Lung (tissue), 17 donors: ENCODE measurements at places on chromosomes 16 and 17.

- peak; percentile 19 for DNase-seq
Observed at GRCh38 chr17:33262266-33263123, 30.6 kb downstream of the ASIC2 start.

- DNase-seq = no peak
Observed at GRCh38 chr16:5451641-5452040, 354.0 kb upstream of the EEF2KMT start.

DNA sequence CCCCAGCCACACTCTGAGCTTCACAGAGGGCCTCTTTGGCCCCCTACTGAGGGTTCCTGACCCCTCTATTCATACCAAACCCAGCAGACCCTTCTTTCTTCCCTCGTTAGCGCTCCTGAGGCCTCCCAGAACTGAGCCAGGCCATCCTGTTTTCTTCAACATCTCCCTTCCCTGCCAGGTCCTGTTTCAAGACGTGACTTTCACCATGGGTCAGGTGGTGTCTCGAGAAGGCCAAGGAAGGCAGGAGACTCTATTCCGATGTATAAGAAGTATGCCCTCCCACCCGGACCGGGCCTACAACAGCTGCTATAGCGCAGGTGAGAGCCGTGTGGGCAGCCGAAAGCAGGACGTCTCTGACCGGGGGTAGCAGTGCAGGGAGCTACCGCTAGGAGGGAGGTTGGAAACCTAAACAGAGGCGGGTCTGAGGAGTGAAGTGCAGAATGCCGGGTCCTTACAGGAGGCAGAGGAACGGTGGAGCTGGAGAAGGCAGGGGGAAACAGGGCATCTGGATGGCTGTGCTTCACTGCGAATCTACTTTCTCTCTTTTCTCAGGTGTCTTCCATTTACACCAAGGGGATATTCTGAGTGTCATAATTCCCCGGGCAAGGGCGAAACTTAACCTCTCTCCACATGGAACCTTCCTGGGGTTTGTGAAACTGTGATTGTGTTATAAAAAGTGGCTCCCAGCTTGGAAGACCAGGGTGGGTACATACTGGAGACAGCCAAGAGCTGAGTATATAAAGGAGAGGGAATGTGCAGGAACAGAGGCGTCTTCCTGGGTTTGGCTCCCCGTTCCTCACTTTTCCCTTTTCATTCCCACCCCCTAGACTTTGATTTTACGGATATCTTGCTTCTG lies 1.3 kb upstream of the SENP3 start:
- DNase-seq = peak; percentile 70

- DNase-seq = no peak
Observed at GRCh38 chr16:17125671-17126070, 345.1 kb downstream of the XYLT1 start.

GRCh38 chr16:59210955-59211541 lies 476.9 kb upstream of the GOT2 start:
- DNase-seq = peak; percentile 25

DNA sequence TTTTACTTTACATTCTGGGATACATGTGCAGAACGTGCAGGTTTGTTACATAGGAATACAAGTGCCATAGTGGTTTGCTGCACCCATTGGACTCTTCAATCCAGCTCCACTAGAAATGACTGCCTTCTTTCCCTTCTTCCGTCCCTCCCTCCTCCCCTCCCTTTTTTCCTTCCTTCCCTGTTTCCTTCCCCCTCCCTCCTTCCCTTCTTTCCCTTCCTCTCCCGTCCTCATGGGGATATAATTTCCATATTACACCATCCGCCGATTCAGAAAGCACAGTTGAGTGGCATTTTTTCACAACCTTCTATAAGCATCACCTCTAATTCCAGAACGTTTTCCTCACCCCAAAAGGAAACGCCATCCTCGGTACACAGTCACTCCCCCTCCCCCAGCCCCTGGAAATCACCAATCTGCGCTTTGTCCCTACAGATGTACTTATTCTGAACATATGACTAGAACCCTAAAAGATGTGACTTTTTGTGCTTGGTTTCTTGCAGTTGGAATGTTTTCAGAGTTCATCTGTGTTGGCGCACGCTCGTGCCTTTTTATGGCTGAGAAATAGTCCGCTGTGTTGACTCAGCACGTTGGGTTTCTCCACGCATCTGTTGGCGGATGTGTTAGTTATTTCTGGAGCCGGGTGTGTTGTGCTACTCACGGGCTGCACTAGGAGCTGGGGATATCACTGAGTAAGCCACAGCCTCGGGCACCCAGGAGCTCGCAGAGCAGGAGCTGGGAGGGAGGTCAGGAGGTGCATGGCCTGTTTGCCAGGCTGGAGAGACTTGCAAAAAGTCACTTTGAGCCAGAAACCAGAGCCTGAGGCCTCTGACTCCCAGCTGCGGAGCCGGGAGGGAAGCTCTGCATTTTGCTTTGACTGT lies 336.4 kb downstream of the SEC14L1 start:
- DNase-seq = peak; percentile 94

DNA sequence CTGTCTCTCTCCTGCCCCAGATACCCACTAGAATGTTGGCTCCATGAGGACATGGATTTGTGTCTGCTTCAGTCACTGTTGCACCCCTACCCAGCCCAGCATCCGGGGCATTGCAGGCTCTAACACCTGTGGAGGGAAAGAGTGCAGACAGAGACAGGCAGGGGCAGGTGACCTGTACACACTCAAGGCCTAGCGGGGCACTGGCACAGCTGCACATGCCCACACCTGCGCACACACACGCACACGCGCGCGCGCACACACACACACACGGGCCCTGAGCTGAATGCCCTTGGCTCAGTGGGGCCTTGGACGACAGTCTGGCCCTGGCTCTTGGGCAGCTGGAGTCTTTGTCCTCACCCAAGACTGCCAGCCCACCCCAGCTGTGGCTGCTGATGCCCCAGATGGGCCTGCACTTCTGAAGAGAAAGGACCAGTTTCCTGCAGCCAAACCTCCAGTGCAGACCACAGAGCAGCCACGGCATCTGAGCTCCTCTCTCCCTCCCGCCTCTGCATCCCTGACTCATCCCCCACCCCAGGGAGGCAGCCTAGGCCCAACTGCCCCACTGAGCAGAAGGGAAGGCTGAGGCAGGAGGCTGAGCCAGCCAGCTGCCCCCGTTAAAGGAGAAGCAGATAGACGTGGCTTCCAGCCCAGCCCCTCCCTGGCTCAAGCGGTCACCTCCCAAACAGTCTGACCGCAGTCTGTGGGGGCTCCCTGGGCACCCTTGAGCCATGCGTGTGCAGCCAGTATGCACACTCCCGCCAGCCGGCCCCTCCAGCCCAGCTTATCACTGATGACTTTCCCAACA lies 12.3 kb upstream of the RAI1 start:
- DNase-seq = no peak

GRCh38 chr16:80614908-80615671 lies 74.3 kb downstream of the DYNLRB2 start:
- no peak for DNase-seq

DNA sequence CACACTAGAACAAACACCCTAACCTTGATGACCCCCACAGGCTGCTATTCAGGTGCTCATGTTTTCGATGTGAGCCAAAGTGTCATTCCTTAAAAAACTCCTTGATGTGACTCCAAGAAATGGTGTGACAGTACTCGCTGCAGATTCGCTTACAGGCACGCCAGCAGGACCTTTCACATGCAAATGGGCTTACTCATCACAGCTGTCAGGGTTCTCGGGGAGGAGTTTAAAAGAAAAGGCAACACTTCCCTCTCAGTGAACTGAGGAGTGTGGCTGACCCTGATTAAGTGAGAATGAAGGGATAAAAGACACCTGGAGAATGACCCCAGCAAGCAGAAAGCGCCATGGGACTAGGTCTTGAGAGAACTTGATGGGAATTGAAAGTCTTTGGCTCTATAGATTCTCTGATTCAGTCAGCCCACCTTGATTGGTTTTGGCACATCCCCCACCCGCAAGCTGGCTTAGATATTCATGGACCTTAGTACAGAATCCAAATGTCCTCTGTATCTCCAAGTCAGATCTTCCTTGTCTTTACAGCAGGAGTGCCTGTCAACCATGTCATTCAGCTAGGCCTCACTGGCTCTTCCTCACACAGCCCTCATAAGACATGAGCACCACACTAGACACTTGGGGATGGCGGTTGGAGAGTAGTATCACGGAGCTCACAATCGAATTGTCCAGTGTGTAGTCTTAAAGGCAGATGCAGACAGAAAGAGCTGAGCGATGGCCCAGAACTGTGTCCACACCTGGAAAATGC lies 82.6 kb downstream of the HIC1 start:
- peak; percentile 76 for DNase-seq

DNA sequence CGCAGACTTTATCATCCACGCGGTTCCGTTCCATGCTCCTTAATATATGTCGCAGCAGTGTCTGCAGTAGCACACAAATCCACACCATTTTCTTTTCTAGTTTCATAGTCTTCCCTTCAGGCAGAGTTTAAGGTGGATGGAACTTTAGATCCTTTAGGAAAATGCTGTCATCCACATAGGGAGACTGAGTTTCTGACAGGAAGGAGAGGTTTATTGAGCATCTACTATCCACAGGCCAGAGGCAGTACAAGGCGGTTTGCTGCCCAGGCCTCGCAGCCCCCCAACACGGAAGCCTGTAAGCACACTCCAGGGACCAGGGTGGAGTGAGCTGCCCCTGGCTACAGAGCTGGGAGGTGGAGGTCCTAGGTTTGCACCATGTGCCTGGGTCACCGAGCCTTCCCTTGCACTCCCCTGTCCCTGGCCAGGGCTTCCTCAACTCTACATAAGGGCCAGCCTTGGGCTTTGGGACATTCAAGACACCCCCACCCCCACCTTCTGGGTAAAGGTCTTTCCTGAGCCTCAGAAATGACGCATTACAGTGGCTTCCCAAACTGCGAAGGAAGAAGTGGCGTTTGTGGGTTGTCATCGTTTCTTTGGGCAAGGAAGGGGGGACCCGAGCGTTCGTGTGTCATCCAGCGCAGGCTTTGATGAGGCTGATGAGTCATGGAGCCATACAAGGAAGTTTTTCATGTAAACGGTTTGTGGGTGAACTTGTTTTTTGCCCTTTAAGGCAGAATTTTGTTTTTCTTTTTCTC lies 146.5 kb upstream of the PLCG2 start:
- no peak for DNase-seq

DNA sequence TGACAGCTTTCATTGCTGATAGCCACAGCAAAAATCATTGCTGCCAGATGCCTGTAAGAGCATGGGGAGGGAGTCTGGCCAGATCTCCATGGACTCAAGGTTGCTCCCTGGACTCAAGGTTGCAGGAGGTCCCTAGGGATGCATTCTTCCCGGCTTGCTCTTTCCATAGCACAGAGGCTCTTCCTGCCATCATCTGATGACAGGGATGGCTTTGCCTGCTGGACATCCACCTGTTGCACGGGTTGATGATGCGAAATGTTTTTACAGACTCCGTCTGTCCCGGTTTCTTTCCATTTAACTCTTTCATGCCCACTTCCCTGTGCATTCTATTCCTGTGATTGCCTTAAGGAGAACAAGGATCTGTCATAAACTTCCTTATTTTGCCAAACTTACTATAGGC lies 115.6 kb upstream of the HSBP1 start:
- DNase-seq = no peak

- DNase-seq = no peak
Observed at GRCh38 chr16:27429981-27430441, 28.0 kb downstream of the IL21R start.

DNA sequence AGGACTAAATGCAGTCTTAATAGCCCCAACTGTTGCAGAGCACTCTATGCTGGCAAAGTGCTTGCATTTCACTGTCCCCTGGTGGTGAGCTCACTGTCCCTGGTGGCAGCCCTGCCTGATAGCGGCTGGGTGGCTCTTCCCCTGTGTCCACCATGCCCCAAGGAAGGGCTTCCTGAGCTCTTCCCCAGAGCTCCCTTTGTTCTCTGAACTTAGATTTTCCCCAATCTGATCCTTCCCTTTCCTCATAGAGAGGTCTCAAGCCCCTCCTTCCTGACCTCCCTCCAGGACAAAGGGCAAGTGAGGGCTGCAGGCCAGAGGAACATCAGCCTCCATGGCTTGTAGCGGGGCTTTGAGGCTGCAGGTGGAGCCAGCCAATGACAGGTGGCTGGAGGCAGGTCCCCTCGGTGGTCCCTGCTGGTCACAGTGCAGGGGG lies 17.0 kb downstream of the BEAN1 start:
- no peak for DNase-seq

- DNase-seq = peak; percentile 97
Observed at GRCh38 chr16:68244903-68245853, at the start of gene PLA2G15. Gene PLA2G15 (plus strand): TSS chr16:68245373. CDS start chr16:68245427, 54 bp downstream.

GRCh38 chr17:63696381-63696961 lies 3.5 kb downstream of the LIMD2 start:
- no peak for DNase-seq

DNA sequence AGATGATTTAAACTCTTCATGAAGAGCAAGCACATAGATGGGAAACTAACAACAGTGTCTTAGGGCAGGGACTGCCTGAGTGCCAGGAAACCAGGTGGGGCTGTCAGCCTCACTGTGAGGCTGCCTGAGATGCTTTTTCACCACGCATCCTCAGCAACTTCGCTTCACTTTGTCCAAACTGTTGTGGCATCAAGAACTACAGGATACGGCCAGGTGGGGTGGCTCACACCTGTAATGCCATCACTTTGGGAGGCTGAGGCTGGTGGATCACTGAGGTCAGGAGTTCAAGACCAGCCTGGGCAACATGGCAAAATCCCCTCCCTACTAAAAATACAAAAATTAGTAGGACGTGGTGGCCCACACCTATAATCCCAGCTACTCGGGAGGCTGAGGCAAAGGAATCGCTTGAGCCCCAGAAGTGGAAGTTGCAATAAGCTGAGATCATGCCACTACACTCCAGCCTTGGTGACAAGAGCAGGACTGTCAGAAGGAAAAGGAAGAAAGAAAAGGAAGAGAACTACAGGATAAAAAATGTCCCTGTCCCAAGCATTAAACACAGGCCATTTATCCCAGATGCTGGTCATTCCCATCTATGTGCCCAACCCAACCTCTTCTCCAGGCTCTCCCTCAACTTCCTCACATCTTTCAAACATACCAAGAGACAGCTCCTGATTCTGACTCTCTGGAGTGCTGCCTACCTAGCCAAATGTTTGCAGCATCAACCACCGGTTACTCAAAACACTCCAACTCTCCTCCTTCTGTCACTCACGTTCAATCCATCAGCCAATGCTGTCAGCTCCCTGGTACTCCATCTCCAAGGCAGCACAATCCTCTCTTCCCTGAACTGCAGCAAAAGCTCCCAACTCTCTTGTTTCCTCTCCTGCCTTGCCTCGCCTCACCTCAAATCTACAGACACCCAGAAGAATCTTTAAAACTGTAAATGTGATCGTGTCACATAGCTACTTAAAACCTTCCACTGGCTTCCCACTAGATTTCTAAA lies 1.6 kb downstream of the EIF4A3 start:
- no peak for DNase-seq

DNA sequence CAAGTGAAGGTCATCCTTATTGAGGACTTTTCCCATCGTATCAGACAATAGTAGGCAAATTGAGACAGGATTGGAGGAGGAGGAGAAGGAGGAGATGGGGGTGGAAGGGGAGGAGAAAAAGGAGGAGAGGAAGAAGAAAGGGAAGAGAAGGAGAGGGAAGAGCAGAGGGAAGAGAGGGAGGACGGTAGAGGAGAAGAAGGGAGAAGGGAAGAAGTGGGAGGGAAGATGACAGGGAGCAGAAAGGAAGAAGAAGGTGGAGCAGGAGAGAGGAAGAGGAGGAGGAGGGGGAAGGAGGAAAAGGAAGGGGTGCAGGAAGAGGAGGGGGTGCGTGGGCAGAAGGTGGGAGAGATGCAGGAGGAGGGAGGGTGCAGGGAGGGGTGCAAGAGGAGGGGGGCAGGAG lies 26.0 kb downstream of the ABCC6 start:
- no peak for DNase-seq

GRCh38 chr16:1778200-1779179 lies 3.9 kb downstream of the SPSB3 start:
- no peak for DNase-seq
